ENCODE measurements at places on chromosomes 6 and 20. TPM values are rescaled to one million over a fixed set of nuclear protein-coding genes. Genes with fewer than 3 reads are reported as not detected.

The KIAA1755 gene
- polyA plus RNA-seq: not detected

- no peak for DNase-seq
Observed at GRCh38 chr6:7100753-7101081, 7.0 kb upstream of the RREB1 start.

DNA sequence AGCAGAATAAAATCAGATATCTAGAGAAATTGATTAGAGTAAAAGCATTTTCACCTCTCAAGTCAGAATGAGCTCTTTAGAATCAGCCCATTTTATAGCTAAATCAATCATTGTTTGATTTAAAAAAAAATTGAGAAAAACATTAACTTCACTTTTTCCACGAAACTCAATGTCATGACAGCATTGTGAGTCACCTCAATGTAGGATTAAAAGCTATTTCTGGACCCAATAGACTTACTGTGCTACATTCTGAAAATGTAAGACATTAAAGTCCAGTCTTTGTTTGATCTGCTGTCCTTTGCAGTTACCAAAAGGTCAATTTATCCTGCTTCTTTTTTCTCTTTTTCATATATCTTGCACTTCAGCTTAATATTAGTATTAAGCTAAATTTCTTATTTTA, 519.4 kb upstream of the ZNF337 start:
- DNase-seq: no peak

GRCh38 chr6:33843131-33844121, 39.6 kb upstream of the MLN start:
- DNase-seq: no peak

DNA sequence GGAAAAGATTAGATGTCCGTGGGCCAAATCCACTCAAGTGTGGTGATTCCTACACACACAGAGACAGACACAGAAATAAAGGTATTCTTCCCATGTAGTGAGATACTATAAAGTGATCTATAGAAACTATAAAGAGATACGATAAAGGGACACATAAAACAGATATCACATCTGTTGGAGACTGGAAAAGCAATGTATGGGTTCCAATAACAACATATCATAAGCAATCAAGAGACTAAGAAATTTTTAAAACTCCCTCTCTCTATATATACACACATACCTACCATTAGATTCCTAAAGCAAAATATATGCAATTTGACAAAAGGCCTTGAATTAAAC, 5.2 kb downstream of the PPP1R10 start:
- no peak for DNase-seq
